ENCODE measurements at places on chromosomes 16 and 17.

GRCh38 chr17:63173903-63174302, 207.9 kb downstream of the TANC2 start:
- DNase-seq = no peak

GRCh38 chr17:60128171-60128859, 21.5 kb upstream of the CA4 start:
- no peak for DNase-seq

GRCh38 chr17:41019415-41019814, 7.6 kb downstream of the KRTAP1-5 start:
- DNase-seq = no peak

GRCh38 chr16:84893849-84894599, 74.2 kb downstream of the CRISPLD2 start:
- DNase-seq = no peak

- no peak for DNase-seq
Observed at GRCh38 chr16:75027520-75028300, 28.9 kb downstream of the ZNRF1 start.

DNA sequence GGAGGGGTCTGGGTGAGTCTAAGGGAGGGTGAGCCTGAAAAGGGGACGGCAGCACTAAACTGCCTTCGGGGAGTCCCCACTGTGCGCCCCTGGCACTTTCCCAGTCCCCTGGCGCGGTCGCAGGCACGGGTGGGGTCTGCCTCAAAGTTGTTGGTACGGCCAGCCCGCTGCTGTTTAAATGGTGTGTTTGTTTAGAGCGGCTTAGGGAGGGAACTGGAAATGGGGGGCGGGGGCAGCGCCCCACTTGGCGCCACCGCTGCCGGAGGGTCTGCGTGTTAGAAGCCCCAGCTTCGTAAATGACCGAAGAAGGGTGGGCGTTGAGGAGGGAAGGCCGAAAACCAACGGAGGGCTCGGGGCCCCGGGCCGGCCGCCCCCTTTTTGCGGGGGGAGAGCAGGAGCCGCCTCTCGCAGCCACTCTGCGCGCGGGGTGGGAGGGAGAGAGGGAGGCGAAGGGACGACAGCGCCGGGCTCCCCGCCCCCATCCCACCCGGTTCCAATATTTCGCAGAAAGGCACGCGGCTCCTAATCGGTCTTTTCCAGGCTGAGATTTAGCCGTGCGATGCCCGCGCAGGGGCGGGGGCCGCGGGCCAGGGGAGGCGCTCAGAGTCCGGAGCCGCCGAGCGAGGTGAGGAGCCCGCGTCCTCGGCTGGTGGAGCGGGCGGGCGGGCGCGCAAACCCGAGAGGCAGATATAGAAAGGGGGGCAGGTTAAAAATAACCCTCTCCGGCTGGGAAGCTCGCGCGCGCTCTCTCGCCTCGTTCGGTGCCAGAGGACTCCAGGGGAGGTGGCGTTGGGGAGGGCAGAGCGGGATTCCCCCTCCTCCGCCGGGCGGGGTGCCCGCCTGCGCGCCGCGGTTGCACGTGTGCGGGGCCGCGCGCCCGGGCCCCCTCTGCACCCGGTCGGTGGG, 54.9 kb downstream of the SREBF1 start:
- DNase-seq = no peak

DNA sequence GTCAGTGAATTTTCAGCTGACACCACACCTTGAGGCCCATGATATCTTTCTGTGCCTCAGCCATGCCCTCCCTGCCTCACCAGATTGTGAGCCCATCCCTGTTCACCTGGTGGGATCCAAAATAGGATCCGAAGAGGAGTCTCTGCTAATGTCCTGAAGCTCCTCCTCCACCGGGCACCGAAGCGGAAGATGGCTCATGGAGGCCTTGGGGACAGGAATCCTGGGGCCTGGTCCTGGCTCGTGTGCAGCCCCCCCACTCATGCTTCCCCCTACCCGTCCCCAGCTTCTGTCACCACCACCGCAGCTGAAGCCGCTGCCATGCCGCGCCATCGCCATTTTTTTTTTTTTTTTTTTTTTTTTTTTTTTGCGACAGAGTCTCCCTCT, 1683.4 kb downstream of the TP53TG3F start:
- DNase-seq = no peak

DNA sequence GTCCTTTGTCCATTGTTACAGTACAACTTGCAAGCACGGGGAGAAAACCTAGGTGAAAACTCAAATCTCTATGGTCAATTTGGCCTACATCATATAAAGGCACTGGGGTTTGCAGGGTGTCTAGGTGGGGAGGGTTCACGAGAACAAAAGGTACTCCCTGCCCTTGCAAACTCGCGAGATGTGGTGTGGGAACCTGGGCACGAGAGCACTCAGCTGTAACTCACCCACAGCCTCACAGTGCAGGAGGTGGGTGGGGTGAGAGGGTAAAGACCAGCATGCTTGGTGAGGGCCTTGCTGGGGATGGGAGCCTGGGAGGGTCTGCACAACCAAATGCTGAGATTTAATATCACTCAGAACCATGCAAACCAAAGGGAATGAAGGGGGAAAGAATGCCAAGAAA, 18.4 kb upstream of the ZNF594 start:
- DNase-seq = no peak

DNA sequence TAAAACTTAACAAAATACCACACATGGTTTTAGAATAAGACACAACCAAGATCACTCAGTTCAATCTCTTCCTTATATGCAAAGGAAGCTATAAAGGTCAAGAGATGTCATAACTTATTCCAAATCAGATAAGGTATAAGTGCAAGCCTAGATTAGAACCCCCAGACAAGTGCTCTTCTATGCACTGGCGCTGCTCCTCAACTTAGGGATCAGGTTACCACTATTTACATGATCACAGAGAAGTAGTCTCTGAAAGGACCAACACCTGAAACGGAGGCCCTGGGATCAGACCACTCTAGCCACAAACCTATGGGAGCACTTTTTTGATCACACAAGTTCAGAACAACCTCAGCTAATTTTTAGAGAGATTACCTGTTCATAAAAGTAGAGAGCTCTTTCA, 16.6 kb downstream of the COPS3 start:
- no peak for DNase-seq

GRCh38 chr17:44760474-44761308, 1.9 kb downstream of the ADAM11 start:
- no peak for DNase-seq

DNA sequence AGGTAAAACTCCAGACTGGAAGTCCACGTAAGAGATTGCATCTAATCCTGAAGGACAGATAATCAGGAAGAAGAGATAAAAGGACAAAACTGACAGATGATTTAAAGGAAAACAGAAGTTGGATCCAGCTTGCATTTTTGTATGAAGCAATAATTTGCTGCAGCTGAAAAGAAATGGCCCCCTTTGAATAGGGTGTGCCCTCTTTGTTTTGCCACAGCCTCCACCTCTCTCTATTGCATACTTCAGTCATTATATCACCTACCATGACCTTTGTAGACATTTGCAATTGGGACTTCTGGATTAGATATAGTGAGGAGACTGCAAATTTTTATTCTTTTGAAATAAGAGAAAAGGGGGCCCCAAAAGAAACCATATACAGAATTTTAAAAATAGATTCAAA, 8.1 kb downstream of the NOG start:
- DNase-seq = no peak

DNA sequence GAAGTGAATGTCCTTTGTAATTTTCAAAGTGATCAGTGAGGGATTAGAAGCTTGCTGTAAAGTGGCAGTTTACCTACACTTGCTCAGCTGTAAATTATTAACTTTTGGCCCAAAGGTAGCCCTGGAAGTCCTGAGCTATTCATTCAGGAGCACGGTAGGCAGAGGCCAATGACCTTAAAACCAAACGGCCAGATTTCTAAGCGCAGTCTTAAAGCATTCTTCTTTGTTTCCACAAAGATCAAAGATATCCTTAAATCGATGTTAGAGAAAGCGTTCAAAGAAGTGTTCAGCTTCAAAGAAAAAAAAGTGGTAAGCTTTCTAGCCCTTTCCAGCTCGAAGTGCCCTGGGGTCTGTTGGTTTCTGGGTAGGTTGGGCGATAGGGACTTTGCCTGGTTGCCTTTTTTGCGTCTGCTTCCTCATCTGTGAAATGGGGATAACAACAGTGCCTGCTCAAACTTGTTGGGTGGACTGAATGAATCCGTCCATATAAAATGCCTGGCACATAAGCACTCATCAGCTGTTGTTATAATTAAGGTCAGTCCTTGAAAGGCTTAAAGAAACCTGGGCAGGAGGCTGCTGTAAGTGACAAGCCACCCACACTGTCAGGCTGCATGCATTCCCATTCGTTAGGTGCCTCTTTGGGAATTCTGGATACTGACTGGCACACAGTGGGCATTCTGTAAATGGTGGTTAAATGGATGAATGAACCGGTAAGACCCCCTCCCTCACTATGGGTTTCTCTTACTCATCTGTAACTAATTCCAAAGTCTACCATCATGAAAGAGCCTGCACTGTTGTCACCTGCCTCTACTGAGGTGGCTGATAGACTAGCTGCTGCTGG, 113.2 kb downstream of the PRKCA start:
- no peak for DNase-seq

GRCh38 chr17:45108595-45109521, 23.5 kb downstream of the PLCD3 start:
- no peak for DNase-seq

GRCh38 chr17:32482568-32483320, 4.0 kb upstream of the CDK5R1 start:
- DNase-seq = no peak

- DNase-seq = no peak
Observed at GRCh38 chr17:12883472-12883871, 94.2 kb downstream of the ARHGAP44 start.

Data from GM04503 (cell line).